Stimulated activated CD4-positive, alpha-beta T cell treated with anti-CD3 and anti-CD28 coated beads, Interleukin-2, amount 100 ng/mL, for 24 hours (primary cell): ENCODE measurements at places on chromosomes 12 and 14.

DNA sequence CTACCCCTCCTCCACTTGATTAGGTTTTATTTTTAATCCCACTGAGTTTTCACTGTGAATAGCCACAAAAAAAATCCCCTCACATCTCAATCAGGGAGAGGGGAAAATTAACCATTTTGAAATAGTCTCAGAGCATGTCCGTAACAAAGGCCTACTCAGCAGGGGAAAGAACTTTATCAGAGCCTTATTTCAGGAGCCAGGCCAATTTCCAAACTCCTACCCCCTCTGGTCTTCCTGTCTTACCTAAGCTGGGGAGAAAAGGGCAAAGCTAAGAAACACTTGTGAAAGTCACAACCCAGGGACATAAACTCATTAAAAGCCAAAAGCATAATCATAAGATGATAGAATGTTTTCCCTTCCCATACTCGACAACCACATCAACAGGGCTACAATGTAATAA lies 260.3 kb upstream of the DIO3 start:
- no peak for DNase-seq

GRCh38 chr12:131950182-131950913 lies 606 bp downstream of the EP400 start:
- DNase-seq: peak; percentile 50

DNA sequence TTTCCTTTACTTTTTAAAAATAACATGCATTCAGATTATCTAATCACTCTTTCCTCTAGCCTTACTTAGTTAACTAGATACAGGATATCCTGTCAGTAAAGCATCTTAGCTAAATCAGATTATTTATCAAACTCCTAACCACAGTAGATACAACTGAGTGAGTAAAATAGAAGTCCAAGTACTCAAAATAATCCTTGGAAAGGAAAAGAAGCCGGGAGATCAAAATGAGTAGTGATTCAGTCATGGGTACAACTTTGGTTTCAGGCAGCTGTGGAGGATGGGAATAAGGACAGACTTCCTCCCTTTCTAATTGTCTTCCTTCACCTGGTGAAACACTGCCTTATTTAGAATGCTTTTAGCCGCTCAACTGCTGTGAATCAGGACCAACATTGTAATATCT lies 29.4 kb downstream of the GNG2 start:
- DNase-seq: no peak

DNA sequence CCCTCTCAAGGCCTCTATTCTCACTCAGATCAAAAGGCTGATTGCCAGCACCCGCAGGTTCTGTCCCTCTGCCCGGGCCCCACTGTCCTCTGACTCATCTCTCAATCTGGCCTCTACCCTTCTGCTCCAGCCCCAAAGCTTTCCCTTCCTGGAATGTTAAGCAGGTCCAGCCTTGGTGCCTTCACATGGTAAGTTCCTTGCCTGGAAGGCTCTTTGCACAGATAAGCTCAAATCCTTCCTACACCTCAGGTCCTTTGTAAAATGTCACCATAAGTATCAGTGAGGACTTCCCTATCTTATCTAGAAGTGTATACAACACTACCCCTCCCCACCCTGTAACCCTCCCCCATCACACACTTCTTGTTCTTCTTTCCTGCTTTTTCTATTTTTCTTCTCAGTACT lies 22.2 kb downstream of the LPCAT3 start:
- DNase-seq: no peak

DNA sequence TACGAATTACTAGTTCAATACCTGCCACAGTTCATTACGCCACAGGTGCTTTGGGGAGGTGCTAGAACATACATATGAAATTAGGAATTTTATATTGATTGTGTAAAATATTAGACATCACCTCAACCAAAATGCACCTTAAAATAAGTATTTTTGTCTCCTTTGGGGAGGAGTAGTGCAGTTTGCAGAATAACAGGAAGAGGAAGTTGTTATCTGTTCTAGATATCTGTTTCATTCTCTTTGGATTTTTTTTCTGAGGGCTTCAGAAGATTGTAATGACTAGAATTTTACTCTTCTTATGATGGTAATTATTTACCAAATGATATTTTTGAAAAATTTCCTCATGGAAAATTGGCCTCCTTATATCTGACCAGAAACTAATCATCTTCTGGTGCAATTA lies 9.9 kb upstream of the GYS2 start:
- DNase-seq: no peak

DNA sequence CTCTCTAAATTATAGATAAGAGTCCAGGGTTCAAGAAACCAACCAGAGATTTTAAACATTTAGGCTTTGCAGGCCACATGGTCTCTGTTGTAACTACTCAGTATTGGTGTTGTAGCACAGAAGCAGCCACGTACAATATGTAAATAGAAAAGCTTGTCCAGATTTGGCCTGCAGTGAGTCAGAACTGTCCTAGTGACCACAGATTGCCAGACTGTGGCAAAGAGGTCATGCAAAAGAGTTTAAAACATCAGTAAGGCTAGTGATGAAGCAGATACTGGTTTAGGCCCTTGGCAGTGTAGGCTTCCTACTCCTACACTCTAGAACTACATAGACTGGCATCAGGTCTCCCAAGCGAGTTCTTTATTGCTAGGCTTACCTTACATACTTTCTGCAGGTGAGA lies 117.6 kb upstream of the GARIN6 start:
- no peak for DNase-seq

- peak; percentile 72 for DNase-seq
Observed at GRCh38 chr14:23327947-23328744, 6.9 kb downstream of the PABPN1 start.

DNA sequence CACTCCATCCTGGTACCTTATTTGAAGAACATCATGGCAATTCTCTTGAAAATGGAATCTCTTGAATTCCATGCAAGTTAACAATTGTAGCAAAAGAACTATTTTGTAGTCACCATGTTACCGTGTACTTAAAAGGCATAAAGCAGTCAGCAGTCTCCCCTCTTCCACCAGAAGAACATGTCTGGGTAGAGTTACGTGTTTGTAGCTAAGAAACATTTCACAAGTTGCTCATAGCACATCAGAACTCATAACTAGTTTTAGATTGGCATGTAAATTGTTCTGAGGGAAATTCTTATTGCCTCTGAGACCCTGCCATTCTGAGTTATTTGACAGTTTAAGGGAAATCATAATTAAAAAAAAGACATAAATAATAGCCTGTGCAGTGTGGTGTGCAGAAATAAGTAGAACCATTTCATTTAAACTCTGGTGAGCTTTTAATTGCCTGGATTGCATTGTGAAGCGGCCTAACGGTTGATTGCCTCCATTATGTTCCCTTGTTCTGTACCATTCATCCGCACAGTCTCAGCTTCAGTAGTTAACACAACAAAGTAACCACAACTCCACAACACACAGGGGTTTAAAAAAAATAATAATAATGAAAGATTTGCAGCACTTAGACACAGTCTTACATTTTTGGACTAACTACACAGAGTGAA lies 2.6 kb downstream of the LMO3 start:
- no peak for DNase-seq

DNA sequence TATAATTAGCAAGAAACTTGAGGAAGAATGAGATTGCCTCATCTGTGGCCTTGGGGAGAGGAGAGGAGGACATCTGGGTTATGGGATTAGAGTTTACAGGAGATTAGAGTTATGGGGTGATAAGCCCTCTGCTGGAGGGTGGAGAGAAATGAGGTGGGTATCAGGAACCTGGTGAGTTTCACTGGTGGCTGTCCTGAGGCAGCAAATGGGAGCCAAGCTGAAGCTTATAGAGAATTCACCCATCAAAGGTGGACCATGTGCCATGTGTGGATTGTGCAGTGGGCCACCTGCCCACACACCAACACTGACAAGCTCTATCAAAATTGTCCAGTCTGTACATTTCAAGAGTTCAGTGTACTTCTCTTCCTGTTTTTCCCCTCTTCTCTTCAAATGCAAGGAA lies 135.3 kb downstream of the AEBP2 start:
- DNase-seq: no peak
